ENCODE measurements at places on chromosomes 7 and 10. TPM values are rescaled to one million over a fixed set of nuclear protein-coding genes. Genes with fewer than 3 reads are reported as not detected.

DNA sequence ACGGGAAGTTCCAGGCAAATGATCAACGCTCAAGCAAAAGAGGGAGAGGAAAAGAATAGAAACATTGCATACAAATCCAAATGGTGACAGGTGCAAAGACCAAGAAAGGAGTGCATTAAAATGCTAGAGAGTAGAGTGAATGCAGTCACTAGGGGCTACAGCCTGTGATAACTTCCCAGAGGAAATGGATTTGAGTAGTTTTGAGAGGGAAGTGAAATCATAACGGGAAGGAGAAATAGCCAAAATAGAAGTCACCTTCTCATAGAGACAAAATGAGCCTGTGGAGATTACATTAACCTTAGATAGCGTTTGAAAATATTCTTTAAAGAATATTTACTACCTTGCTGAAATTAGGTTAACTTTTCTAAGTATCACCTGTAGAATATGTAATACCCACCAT is 26.5 kb downstream of the NUP42 start:
- no peak for DNase-seq

The CDC14C gene
- not detected for total RNA-seq

The FGFR2 gene
- total RNA-seq = 0.13 TPM

- DNase-seq = no peak
Measured at GRCh38 chr7:127887631-127888030, 143.6 kb downstream of the LRRC4 start.

DNA sequence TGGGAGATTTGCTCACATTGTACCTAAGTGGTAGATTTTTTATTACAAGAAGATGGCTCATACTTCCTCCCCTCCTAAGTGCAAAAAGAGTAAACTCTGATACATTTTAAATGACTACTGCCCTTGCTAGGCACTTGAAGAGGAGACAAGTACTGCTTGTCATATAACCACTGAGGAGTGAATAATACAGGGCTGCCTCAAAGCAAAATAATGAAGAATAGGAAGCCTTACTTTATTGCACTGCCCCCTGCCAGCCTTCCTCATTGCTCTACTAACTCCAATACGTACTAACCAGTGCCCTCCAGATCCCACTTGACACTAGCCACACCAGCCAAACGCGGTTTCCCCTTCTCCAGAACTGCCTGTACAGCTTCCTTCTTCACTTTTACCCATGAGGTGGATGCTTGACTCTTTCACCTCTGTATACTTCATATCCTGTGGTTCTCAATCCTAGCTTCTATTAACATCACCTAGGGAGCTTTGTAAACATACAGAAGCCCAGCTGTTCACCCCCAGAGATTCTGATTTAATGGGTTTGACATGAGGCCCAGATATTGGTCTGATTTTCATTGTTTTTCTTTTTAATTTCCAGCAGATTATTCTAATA is 11.7 kb upstream of the MTERF1 start:
- no peak for DNase-seq

- DNase-seq = no peak
Measured at GRCh38 chr7:1617957-1618356, 48.1 kb upstream of the PSMG3 start.

GRCh38 chr7:24441314-24442027 is 131.8 kb upstream of the PALS2 start:
- no peak for DNase-seq

DNA sequence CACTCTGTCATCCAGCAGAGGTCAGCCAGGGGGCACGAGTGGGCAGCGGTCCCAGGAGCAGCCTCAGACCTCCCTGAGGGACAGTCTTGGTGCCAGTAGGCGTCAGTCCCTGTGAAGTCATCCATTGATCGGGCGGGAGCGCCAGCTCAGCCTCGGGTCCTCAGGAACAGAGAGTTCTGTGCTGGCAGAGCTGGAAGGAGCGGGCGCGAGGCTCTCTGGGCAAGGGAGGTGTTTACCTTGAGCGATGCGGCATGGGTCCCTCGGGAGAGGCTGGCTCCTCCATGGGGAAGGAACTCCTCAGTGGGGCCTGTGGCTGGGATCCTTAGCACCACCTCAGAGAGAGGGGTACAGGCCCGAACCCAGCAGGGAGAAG is 101.1 kb upstream of the PPIF start:
- DNase-seq = no peak

GRCh38 chr7:105268511-105269392 is 120.0 kb downstream of the SRPK2 start:
- peak; percentile 56 for DNase-seq

GRCh38 chr7:81155654-81156373 is 237.0 kb upstream of the SEMA3C start:
- no peak for DNase-seq

The HECTD2 gene
- total RNA-seq = 4.1 TPM

DNA sequence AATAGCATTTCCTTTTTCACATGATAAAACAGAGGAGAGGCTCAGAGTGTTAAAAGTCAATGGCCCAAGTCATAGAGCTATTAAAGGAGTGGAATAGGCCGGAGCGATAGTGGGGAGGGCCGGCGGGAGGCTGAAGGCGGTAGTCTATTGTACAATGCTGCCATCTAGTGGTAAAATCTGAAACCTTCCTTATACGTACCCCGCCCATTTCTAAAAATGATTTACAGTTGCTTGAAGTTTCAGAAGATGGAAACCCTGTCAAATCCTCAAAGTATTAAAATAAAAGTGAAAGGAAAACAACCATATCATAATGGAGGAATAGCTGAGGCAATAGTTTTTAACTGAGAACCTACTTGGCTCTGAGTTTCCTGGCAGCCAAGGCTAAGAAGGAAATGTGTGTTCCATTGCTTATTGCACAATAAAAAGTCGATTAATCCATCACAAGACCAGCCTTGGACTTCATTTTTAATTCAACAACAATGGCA is 209.1 kb downstream of the CCSER2 start:
- peak; percentile 72 for DNase-seq

The ANKRD30A gene
- not detected for total RNA-seq

- no peak for DNase-seq
Measured at GRCh38 chr10:105042906-105043552, 401.9 kb downstream of the SORCS3 start.

- no peak for DNase-seq
Measured at GRCh38 chr10:46264336-46264735, 22.5 kb upstream of the ANTXRL start.

- DNase-seq = no peak
Measured at GRCh38 chr7:29229946-29230345, 35.4 kb downstream of the CHN2 start.

The SEMA3D gene
- total RNA-seq = 9.4 TPM

The PLPP4 gene
- not detected for total RNA-seq

GRCh38 chr10:110174816-110175215 is 32.6 kb upstream of the MXI1 start:
- DNase-seq = no peak

- no peak for DNase-seq
Measured at GRCh38 chr10:89237849-89238248, 13.7 kb downstream of the LIPA start.

DNA sequence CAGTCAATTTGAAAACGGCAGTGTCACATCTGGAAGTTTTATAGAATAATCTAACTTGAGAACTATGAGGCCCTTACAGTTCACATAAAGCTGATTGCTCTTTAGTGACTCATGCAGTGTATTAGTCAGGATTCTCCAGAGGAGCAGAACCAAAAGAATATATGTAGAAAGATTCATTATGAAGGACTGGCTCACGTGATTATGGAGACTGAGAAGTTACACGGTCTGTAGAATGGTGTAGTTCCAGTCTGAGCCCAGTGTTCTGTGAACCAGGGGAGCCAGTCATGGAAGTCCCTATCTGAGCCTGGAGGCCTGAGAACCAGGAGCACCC is 21.5 kb downstream of the RBM33 start:
- peak; percentile 83 for DNase-seq

The TRIP6 gene
- total RNA-seq = 46.4 TPM

- no peak for DNase-seq
Measured at GRCh38 chr10:9262770-9263169, 1208.3 kb downstream of the GATA3 start.

DNA sequence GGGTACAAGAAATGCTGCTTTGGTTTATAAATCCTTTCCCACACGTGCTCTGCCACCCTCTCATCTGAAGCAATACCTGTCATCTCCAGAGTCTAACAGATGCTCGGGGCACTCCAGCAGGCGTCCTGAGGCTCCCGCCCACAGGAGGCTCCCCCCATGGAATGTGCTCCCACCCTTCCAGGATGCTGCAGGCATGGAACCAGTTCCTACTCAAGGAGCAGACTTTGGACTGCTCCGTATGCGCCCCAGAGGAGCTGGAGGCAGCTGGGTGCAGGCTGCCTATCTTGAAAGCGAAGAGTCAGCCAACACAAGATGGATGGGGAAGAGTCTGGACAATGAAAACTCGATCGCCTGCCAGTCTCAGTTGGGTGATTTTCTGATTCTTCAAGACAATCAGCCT is 75.4 kb downstream of the VOPP1 start:
- no peak for DNase-seq

The SEMA3E gene
- 0.26 TPM for total RNA-seq

DNA sequence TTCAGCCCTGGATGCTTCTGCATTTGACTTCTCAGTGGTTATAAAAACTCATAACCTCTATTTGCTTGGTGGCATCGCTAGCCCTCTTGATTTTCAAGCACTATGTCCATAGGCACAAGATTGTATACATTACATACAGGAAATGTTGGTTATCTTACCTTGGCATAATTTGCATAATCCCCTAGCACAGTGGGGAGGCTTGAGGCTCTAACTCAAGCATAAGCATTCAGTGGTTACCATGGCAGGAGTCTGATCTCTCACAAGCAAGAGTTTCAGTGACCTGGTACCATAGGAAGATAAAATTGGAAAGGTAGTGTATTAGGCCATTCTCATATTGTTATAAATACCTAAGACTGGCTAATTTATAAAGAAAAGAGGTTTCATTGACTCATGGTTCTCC is 121.8 kb downstream of the PLXDC2 start:
- DNase-seq = no peak

DNA sequence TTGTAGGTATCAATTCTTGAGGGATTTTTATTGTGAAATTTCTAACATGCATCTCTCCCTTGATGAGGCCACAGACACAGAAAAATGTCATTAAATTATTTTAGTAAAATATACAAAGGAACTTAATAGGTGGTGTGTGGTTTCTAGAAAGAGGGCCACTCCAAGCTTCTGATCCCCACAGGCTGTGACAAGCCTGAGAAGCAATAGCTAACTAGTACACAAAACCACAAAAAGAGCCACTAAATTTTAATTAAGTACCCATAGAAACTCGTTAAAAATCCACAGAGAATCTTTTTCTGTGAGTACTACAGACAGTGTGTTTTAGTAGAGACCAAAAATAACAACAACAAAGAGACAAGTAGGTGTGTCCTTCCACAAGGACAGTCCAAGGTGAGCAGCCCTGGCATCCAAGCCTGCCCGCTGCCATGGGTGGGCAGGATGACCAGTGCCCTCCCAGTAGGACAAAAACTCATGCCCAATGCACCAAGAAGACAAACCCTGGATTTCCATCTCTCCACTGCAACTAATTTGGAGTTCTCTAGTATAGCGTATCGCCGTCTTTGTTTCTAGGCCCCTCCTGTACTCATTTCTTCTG is 81.0 kb downstream of the RNF216 start:
- DNase-seq = no peak

The RNF32 gene
- 0.26 TPM for total RNA-seq

GRCh38 chr10:34811126-34811967 is 3.7 kb downstream of the PARD3 start:
- no peak for DNase-seq

The PLOD3 gene
- 27.2 TPM for total RNA-seq

- no peak for DNase-seq
Measured at GRCh38 chr10:88987840-88988239, 2.8 kb upstream of the FAS start.

GRCh38 chr10:89646889-89647657 is 2.0 kb upstream of the PANK1 start:
- DNase-seq = no peak

The PFKP gene
- total RNA-seq = 166 TPM

The AMZ1 gene
- total RNA-seq = not detected

DNA sequence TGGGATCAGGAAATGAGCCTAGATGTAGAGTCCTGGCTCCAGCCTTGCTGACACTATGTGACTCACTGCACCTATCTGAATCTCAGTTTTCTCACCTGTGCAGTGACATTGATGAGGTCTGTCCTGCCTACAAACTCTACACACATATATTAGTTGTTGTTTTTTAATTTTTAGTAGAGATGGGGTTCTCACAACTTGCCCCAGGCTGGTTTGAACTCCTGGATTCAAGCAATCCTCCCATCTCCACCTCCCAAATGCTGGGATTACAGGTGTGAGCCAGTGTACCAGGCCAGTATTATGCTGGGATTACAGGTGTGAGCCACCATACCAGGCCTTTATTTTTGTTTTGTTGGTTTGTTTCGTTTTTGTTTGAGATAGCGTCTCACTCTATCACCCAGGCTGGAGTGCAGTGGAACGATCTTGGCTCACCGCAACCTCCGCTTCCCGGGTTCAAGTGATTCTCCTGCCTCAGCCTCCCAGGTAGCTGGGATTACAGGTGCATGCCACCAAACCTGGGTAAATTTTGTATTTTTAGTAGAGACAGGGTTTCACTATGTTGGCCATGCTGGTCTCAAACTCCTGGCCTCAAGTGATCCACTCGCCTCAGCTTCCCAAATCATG is 11.8 kb upstream of the DDIT4 start:
- DNase-seq = no peak

The VPS37D gene
- 3.8 TPM for total RNA-seq

- no peak for DNase-seq
Measured at GRCh38 chr7:68576366-68576765, 1021.9 kb upstream of the AUTS2 start.

GRCh38 chr10:132786476-132786883 is 533 bp upstream of the NKX6-2 start:
- DNase-seq = no peak

The TMEM270 gene
- not detected for total RNA-seq

GRCh38 chr10:78335691-78336401 is 302.2 kb downstream of the RPS24 start:
- no peak for DNase-seq

The IQUB gene
- total RNA-seq = 0.13 TPM
